Body of pancreas (tissue), 4 donors: ENCODE measurements at places on chromosomes 16 and 17. TPM values are rescaled to one million over a fixed set of nuclear protein-coding genes. Genes with fewer than 3 reads are reported as not detected.

The ITPRIPL2 gene
- 35.5 TPM for total RNA-seq

DNA sequence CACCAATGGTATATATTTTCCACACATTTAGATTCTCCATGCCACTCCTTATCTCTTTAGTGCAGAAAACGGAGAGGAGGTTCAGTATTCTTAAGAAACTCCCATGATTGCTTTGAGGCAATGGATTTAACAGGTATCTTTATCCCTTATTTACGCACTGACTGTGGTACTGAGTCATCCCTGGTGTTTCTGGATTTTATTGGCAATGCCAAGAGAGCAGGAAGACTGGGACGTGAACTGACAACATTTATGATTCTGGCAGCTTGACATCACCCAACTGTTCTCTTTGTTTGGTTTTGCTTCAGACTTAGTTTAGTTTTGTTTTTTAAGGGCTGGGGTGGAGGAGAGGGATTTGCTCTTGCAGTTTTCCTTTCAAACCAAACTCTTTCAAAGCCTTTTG is 131.4 kb downstream of the WWOX start:
- H3K36me3 ChIP-seq = no peaks in the 10 kb centered on the region
- DNase-seq = no peak
- H3K27me3 ChIP-seq = no peaks in the 10 kb centered on the region

The HBA1 gene
- not detected for total RNA-seq

DNA sequence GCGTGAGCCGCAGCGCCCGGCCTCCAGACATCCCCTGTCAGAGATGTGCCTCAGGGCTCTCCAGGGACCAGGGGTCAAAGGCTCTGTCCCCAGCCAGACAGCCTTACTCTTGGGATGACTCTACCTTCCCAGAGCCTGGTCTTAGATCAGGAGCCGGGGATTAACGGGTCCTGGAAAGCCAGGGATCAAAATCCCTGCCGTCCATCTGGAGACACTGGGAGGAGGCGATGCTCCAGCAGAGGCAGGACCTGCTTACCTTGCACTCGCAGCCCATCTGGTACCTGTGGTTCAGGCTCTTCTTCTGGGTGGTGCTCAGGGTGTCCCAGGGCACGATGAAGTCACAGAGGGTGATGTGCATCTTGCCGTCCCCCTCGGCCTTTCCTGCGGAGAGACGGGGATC is 16.7 kb upstream of the USP36 start:
- no peaks in the 10 kb centered on the region for H3K27me3 ChIP-seq
- no peaks in the 10 kb centered on the region for H3K36me3 ChIP-seq
- H3K27ac ChIP-seq = no peak overlapping the region

The TMEM238L gene
- not detected for total RNA-seq

DNA sequence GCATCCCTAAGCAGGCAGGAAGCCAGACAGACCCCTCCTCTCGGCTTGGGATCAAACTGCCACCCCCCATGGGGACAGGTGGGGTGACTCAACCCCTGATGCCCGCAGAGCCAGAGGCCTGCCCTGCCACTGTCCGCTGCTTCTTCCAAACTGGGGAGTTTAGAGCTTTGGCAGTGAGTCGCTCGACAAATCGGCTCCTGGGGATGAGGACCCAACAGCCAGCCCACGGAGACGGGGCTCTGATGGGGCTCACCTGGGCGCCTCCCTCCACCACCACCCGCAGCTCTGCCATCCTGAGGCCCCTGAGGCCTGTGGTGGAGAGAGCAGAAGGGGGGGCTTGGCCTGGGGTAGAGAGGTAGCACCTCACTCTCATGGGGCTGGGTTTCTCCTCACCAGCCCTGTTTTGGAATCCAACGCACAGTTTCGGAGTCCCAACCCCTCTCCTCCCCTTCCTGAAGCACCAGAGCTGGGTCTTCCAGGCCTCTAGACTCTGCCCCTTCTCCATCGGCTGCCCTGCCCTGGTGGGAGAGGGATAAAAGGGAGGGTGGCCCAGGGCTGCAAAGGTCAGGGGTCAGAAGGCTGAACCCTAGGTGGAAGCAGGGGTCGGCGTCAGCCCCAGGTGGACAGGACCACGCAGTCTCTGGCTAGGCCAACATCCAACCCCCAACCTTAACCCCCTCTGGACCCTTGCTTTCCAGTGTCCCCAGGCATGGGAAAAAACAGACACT is 5.8 kb downstream of the PRSS22 start:
- no peaks in the 10 kb centered on the region for H3K36me3 ChIP-seq
- no peak overlapping the region for H3K4me3 ChIP-seq
- no peak for DNase-seq
- H3K4me1 ChIP-seq = peaks cover 8% of the 10 kb centered on the region

The PITPNM3 gene
- 3.4 TPM for total RNA-seq

The CDH3 gene
- total RNA-seq = 4.7 TPM

- no peaks in the 10 kb centered on the region for H3K27me3 ChIP-seq
- peak; percentile 7 for DNase-seq
- no peaks in the 10 kb centered on the region for H3K4me1 ChIP-seq
- H3K27ac ChIP-seq = no peak overlapping the region
- no peak overlapping the region for H3K4me3 ChIP-seq
These were observed 92.2 kb upstream of the CPHXL start for GRCh38 chr16:75818491-75818890.

- H3K27me3 ChIP-seq = no peaks in the 10 kb centered on the region
- H3K4me3 ChIP-seq = no peak overlapping the region
- no peaks in the 10 kb centered on the region for H3K36me3 ChIP-seq
These were observed 4.0 kb downstream of the BHLHA9 start for GRCh38 chr17:1274245-1274608.

The C17orf100 gene
- total RNA-seq = 6.2 TPM

The ABCC12 gene
- not detected for total RNA-seq

DNA sequence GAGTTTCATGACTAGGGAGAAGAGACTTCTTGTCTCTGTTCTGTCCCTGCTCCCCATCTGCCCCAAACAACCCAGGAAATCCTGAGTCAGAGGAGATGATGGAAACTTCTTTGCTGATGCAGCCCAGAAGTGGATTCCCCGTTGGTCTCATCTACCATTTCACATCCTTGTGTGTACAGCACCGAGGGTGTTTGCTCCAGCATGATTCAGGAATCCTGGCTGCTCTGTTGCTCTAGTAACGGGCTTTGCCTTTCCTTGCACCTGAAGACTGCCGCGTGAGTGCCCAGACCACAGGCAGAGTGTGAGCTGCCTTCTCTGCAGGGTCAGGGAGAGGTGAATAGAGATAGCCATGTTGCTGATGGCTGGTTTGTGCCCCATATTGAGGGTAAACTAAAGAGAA is 408.4 kb downstream of the CPPED1 start:
- H3K27me3 ChIP-seq = no peaks in the 10 kb centered on the region
- H3K27ac ChIP-seq = no peak overlapping the region
- H3K4me1 ChIP-seq = no peaks in the 10 kb centered on the region
- no peaks in the 10 kb centered on the region for H3K36me3 ChIP-seq
- peak; percentile 13 for DNase-seq

DNA sequence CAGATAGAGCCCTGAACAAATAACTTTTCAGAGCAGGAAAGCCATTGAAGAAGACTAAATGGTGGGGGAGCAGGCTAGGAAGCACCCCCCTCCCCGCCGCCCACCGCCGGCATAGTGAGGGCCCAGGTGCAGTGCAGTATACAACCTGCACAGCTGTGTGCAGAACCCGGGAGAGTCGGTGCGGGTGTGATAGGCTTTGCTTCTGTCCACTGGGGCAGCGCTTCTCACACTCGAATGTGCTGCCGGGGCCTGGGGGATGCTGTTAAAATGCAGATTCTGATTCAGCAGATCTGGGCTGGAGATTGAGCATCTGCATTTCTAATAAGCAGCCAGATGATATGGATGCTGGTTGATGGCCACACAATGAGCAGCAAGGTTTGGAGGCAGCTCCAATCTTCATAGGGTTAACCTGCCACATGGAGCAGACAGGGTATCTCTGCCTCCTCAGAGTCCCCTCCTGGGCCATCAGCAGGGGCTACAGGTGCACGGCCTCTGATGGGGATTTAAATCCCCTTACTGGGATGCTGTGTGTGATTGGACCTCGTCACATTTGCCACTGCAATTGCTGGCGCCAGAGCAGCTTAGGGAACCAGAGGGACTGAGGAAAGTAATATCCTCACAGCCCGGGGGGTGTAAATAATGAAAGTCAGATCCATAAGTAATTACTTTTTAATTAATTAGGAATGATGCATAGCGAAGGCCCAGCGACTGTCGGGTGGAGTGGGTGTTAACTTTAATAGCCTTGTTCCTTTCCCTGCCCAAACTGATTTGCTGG is 172.0 kb upstream of the RPL38 start:
- no peak overlapping the region for H3K4me3 ChIP-seq
- H3K27me3 ChIP-seq = no peaks in the 10 kb centered on the region
- no peak for DNase-seq
- H3K4me1 ChIP-seq = no peaks in the 10 kb centered on the region
- no peaks in the 10 kb centered on the region for H3K36me3 ChIP-seq

DNA sequence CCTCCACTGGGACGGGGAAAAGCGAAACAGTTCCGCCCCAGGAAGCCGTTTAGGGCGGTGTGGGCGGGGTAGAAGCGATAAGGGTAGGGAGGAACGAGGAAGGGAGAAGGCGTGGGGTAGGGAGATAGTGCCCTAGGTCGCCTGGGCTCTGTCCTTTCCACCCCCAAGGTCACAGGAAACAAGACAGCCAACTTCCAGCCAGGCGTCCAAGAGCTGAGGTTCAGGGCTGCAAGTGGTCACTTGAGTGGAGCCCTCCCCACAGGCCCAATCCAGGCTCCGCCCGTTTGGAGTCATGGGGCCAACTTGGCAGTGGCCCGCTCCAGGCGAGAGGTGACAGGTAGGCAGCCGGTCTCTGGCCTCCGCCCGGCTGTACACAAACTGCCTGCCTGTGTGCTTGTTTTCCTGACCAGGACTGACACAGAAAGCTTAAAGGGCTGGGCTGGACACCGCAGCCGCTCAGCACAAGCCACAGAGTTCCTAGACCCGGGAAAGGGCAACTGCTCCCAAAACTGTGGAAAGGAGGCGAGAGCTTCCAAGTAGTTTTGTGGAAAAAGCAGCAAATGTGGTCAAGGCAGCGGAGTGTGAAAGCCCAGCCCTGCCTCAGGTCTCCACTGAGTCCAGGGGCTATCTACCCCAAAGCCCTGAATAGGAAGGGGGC is at the start of gene RILP:
TSS of gene RILP (minus strand) at position 23 of the 658 bp plus-strand sequence. CDS start 62 bp downstream, outside the sequence.
- peak within 1 kb of the TSS; percentile 53 for H3K4me3 ChIP-seq
- peak within 1 kb of the TSS; percentile 98 for H3K27ac ChIP-seq
- no peaks in the 10 kb centered on the region for H3K27me3 ChIP-seq
- H3K36me3 ChIP-seq = peaks cover 23% of the 10 kb centered on the region
- peak; percentile 93 for DNase-seq
- peaks cover 44% of the 10 kb centered on the region for H3K4me1 ChIP-seq
